ENCODE measurements at places on chromosomes 1 and 21.

GRCh38 chr1:72034827-72035226 is 247.5 kb downstream of the NEGR1 start:
- DNase-seq = no peak

GRCh38 chr1:161069731-161070270 is at the start of gene ARHGAP30:
Gene ARHGAP30, minus strand, starts transcription at chr1:161069891. Its CDS starts 267 bp downstream, at chr1:161069624.
- DNase-seq = no peak

- DNase-seq = no peak
These were observed 46.9 kb downstream of the CAPN2 start for GRCh38 chr1:223759273-223759672.

GRCh38 chr1:208047975-208048374 is 137.1 kb upstream of the CD34 start:
- DNase-seq = no peak

DNA sequence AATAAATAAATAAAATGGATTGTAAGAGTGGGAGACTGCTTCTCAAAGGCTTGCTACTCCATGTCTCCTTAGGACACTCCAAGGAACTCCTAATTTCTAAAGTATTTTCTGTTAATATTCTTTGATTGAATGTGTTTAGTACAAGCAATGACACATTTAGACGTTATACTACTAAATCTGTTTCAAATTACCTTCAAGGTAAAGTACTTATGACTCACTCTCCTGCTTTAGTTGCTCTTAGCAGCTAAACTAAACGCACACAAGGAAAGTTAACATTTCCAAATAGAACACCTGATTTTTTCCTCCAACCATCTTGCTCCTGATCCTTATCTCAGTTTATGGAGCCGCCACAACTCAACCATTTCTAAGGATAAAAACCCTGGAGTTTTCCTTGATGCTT is 969.8 kb upstream of the ADGRL4 start:
- DNase-seq = peak; percentile 16

DNA sequence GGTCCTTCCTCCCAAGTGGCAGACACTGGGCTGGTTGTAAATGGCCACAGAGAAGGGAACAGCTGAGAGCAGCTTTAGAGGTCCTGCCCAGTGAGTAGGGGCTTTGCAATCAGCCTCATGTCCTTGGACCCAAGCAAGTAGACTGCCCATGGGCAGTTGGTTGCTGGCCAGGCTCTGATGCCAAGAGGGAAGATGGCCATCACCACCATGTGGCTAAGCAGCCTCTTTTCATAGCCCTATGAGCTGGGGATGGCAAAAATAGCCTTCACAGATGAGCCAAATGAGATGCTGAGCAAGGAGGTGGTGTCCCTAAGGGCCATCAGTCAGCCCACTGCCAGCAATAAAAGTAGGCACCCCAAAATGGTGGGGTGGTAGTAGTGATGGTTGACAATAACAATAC is 3.2 kb downstream of the DISP3 start:
- DNase-seq = no peak

DNA sequence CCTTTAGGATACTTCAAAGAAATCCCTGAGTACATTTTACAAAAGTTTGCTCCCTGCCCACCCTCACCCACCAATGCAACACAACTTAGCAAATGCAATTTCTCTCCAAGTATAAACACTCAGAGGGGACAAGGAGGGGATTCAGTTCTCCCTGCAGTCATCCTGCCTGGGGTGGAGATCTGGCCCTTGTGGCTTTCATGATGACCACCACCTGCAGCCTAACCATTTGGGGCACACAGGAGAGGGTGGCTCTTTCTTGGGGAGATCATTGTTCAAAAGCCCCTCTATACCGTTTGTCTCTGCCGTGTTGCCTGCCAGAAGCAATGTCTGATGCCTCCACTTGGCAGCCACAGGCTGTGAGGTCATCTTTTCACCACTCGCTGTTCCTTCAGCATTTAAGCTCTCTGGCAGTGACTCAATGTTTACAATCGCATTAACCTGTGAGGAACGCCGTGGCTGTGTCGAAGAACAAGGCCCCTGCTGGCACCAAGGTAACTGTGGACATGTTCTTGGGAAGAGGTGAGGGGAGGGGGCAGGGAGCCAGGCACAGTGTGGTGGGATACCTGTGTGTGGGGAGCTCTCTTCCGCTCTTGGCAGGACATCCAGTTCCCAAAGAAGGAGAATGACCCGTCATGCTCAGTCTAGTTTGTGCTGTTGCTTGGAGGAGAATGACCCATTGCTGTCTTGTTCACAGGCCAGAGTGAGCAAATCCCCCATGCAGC is 103.9 kb upstream of the DUSP10 start:
- DNase-seq = peak; percentile 88

DNA sequence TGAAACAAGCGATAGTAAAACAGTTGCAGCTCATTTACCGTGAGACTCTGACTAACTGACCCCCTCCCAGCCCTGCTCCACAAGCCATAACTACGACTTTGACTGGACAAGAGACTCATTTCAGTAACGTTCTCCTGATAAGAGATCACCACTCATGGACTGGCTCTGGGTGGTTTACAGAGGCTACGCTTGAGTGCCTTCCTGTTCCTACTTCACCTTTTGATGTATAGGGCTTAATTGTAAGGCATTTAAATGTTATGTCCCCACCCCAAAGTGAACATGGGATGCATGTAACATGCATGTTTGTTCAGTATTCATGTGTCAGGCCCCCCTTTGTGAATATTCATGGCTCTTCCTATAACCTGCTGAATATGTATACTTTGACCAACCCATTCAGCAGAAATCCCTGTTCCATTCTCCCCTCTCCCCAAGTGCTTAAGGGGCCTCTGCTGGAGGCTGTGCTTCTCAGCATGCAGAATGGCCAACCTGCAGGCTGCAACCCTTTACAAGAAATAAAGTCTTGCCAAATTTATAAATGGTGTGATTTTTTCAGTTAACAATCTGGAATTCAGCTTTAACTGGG is 50.7 kb upstream of the SPOCD1 start:
- DNase-seq = no peak

DNA sequence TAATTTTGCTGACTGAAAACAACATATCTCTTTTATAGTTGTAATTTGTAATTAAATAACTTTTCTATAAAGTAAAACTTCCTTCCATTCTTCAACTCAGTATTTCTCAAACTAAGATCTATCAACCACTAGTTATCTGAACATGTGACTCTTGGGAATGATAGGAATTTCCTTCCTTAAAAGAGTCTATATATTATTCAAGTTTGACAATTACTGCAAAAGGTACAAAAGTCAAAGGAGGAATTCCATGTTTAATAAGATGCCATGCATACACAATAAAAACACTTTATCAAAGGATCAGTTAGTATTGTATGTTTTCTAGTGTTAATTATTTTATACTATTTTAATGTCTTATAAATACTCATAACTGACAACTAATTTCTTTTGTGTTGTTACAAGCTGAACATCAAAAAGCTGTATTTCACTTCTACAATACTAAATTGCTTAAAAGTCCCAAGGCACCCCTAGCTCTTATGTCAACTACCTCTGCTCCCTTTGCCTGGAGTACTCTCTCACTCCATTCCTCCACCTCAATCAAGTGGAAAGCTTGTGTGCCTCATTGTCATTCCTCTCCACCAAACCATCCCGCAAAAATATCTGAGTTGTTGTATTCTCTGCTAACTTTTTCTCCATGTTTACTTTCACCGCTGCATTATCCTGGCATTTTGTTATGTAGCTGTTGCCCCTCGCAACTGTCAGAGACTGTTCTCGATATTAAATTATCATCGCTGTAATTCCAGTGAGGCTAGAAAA is 67.9 kb downstream of the SLC44A5 start:
- no peak for DNase-seq

DNA sequence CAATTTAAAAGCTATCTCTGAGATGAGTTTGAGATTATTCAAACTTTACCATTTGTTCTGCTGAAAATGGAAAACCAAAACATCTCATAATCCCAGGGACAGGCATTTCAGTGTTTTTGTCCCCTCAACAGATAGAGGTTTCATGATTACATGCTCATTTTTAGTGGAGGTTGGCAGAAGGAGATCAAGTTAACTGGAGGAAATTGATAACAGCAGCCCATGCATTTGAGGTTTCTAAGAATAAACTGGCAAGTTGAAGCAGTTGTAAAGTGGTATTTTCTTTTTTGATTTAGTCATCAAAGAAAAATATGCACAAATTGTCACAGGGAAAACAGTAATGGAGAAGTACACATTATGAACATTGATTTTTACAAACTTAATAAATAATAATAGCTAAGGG is 205.8 kb downstream of the PLA2G4A start:
- no peak for DNase-seq

DNA sequence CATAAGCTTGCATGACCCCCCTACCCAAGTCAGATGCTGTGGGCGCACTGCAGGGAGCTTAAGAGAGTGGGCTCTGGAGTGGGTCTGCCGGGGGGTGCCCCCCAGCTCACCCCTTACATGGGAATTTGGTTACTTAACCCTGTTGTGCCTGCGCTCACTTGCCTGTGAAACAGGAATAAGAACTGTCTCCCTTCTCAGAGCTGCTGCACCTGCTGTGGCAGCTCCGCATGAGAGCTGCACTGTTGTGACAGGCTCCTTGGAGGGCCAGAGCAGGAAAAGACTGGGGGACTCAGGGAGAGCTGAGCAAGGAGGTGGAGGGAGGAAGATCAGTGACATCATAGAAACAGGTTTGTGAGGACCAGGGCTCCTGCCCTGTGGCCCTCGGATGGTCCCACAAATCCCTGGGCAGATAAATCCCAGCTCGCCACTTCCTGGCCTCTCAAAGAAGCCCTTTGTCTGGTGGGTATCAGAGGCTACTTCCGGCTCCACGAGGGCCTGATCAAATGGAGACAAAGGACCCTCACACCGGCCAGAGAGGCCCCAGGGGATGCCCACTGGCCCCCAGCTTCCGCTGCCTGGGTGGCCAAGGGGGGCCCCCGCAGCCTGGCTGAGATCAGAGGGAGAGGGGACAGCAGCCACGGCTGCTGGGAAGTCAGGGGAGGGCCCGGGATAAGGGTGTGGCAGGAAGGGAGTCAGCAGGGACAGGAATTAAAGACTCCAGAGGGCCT is 28.9 kb upstream of the LAPTM5 start:
- DNase-seq = no peak

- DNase-seq = no peak
These were observed 94.0 kb downstream of the HMGB4 start for GRCh38 chr1:33957854-33958253.

DNA sequence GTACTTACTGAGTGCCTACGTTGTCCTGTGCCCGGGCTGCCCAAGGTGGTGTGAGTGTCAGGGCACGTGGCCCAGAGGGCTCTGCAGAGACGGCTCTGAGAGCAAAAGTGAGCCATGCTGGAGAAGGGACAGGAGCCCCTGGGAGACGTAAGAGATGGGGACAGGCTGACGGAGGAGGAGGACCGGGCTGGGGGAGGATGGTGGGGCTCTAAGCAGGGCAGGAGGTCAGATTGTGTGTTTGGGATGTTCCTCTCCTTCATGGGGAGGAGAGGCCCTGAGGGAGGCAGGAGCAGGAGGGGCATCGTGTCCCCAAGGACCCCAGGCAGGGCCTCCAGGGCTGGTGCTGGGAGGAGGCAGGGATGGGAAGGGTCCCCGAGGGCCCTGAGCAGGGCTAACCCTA is 158.9 kb downstream of the PCBP3 start:
- DNase-seq = no peak

DNA sequence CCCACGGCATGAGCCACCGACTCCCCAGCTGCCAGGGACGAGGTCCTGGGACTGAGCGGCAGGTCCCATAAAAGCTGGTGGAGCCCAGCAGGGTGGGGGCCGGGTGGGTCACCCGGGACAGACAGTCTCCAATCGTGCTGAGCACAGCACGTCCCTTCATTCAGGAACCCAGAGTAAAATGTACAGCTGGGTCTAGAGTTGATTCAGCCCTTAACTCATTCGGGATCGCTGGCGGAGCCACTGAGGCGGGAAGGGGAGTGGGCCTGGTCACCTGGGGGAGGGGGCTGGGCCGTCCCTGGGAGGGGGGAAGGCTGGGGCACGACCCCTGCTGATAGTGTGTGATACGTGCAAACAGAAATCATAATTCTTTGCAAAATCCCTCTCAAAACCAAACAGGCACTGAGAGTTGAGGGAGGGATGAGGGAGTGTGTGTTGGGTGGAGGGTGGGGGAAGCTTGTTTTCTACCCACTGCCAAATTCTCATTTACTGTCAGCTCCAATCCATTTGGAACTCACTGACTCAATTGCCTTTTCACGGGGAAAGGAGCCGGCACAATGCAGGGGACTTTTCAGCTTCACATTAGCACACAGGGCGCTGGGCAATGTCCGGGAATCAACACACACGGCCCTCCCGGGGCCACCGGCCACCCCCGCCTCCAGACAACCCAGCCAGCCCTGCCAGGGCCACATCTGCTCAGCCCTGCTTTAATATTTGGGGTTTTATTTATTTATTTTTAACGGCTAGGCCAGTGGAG is 13.8 kb downstream of the CASZ1 start:
- no peak for DNase-seq

GRCh38 chr1:3514404-3514803 is 59.9 kb downstream of the ARHGEF16 start:
- no peak for DNase-seq

- DNase-seq = no peak
These were observed 58.4 kb downstream of the GDAP2 start for GRCh38 chr1:117871013-117871412.

GRCh38 chr1:98405581-98406074 is 255.9 kb upstream of the SNX7 start:
- DNase-seq = no peak

GRCh38 chr1:171188388-171189266 is 3.5 kb downstream of the FMO2 start:
- peak; percentile 74 for DNase-seq

- DNase-seq = no peak
These were observed 16.2 kb downstream of the HAX1 start for GRCh38 chr1:154288661-154289060.

DNA sequence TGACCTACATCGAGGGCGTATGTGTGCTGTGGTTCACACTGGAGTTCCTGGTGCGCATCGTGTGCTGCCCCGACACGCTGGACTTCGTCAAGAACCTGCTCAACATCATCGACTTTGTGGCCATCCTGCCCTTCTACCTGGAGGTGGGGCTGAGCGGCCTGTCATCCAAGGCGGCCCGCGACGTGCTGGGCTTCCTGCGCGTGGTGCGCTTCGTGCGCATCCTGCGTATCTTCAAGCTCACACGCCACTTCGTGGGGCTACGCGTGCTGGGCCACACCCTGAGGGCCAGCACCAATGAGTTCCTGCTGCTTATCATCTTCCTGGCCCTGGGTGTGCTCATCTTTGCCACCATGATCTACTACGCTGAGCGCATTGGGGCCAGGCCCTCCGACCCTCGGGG is 13.0 kb downstream of the KCNC4 start:
- DNase-seq = no peak

DNA sequence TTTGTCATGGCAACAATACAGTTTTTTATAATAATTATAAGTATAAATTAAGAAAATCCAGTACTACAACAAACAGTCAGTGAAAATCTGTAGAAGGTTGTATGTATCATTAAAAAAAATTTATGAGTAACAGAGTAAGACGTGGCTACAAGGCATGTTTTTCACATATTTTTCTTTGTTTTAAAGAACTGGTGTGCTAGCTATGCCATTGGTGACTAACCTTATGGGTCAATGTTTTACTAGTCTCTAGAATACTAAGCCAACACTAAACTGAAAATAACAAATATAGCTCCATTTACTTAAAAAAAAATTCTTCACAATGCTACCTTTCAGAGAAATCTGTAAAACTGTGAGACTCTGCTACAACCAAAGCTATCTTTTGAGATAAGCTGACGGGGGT is 261.5 kb downstream of the ADGRL2 start:
- no peak for DNase-seq

- no peak for DNase-seq
These were observed 566 bp upstream of the PAQR7 start for GRCh38 chr1:25875856-25876692.

GRCh38 chr1:210291786-210292230 is 36.9 kb upstream of the HHAT start:
- DNase-seq = peak; percentile 86

GRCh38 chr1:226606311-226607267 is 58.0 kb downstream of the STUM start:
- peak; percentile 29 for DNase-seq

All from fibroblast of mammary gland (primary cell).